Activated CD8-positive, alpha-beta memory T cell treated with anti-CD3 and anti-CD28 coated beads, Interleukin-2, amount 50 U/mL, for 4 hours (primary cell): ENCODE measurements at places on chromosomes 7 and 10.

- no peak for DNase-seq
These were observed 12.6 kb upstream of the UBE2D1 start for GRCh38 chr10:58322072-58322834.

- no peak for DNase-seq
These were observed 185.0 kb downstream of the BICC1 start for GRCh38 chr10:58697691-58698090.

DNA sequence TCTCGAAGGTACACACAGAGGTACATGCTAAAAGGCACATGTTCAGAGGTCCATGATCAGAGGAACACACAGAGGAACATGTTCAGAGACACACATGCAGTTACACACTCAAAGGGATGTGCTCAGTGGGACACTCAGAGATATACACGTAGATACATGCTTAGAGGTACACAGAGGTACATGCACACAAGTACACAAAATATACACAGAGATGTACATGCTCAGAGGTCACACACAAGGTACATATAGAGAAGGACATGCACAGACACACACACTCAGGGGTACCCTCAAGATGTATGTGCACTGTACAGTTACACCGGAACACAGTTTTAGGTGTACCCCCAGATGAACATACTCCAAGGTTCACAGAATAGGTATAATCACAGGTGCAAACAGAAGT is 18.8 kb downstream of the NPC1L1 start:
- no peak for DNase-seq

DNA sequence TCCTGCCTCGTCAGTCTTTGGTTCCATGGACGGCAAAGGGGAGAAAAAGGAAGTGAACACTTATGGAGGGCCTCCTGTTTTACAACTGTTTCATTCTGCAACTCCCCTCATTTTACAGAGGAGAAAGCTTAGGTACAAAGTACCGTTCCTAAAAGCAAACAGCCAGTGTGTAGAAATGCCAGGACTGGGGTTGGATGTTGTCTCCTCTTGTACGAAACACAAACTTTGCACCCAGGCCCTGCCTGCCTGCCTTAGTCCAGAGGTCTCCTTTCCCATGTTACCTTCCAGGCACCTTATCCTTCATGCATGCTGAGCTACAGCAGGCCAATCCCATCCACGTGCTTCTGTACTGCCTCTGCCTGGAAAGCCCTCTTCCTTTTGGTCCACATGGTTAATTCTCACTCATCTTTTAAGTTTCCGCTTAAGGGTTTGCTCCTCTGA is 86.0 kb downstream of the ICA1 start:
- no peak for DNase-seq

GRCh38 chr7:151877911-151878835 is 1.3 kb upstream of the PRKAG2 start:
- DNase-seq, result peak; percentile 26

- DNase-seq, result no peak
These were observed 28.5 kb downstream of the CNNM1 start for GRCh38 chr10:99357691-99358090.

DNA sequence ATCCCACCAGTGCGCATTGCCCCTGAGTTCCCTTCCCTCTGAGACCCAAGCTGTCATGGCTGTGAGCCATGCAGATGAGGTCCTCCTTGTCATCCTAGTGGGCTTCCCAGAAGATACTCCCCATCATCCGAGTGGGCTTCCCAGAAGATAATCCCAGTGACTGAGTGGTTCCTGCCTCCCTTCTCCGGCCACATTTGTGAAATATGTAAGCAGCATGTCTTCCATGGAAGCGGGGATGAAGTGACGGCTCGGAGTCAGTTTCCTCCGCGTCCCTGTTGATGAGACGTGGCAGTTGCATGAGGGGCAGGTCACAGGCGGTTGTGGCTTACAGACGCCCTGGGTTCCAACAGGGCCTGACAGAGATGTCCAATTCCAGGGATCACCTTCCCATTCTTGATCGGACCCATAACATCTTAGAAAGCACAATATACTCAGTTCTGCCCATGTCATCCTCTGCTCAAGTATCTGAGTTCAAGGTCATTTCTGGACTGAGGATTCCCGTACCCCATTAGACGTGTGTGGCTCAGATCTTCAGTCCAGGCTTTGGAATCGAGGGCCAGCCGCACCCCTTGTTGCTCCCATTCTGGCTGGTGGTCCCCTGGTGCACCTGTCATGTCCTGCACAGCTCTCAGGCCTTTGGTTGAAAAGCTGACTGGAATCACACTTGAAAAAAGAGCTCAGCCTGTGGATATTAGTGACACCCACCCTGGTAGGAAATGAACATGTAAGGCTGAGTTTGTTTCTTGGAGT is 166.9 kb downstream of the PTPRN2 start:
- DNase-seq, result no peak

GRCh38 chr10:76070916-76071315 is 639.5 kb downstream of the LRMDA start:
- DNase-seq, result no peak

DNA sequence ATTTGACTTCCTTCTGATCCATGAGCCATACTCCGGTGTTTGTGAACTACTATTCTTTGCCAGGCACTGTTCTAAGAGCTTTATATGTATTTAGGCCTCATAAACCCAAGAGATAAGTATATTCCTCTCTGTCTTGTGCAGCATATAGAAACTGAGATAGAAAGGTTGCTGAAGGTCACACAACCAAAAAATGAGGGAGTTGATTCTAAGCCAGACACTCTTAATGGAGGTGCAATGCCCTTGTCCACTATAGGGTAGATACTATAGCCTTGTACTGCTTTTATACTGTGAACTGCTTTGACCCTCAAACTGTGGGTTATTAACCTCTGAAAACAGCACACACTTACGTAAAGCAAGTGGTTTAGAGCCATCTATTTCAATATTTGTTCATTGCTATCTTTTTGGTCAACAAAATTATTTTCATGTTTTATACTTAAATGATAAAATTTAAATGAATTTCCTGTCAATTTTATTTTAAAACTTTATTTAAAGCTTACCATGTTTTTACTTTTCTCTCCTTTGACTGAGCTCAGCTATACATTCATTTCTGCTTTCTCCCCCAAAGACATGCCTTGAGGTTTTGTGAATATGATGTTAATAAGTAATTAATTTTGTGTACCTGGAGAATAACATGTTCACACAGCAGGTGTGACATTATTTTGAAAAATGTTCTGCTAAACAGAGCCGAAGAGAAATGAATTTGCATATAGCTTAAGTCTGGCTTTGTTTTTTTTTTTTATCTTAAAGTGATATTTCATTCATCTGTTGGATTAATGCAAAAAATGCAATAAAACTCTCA is 687.3 kb downstream of the DNAJB9 start:
- no peak for DNase-seq

DNA sequence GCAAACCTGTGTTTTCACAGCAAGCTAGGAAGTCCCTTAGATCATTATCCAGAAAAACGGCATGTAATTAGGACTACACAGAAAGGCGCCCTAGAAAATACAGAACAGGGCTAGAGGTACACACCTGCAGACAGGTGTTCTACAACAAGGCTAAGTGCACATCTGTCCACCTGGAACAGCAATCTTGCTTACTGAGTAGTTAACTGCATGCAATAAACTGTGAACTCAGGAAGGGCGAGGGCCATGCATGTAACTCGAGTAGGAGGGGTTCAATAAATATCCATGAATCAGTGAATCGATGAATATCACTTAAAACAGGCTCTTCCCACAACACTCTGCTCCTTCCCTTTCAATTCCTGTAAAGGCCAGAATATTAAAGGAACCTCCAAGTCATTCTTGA is 22.0 kb downstream of the FAM171A1 start:
- no peak for DNase-seq

GRCh38 chr7:155119801-155120382 is 49.8 kb downstream of the HTR5A start:
- DNase-seq, result no peak

GRCh38 chr7:150408393-150409299 is 29.5 kb downstream of the ZNF775 start:
- no peak for DNase-seq

DNA sequence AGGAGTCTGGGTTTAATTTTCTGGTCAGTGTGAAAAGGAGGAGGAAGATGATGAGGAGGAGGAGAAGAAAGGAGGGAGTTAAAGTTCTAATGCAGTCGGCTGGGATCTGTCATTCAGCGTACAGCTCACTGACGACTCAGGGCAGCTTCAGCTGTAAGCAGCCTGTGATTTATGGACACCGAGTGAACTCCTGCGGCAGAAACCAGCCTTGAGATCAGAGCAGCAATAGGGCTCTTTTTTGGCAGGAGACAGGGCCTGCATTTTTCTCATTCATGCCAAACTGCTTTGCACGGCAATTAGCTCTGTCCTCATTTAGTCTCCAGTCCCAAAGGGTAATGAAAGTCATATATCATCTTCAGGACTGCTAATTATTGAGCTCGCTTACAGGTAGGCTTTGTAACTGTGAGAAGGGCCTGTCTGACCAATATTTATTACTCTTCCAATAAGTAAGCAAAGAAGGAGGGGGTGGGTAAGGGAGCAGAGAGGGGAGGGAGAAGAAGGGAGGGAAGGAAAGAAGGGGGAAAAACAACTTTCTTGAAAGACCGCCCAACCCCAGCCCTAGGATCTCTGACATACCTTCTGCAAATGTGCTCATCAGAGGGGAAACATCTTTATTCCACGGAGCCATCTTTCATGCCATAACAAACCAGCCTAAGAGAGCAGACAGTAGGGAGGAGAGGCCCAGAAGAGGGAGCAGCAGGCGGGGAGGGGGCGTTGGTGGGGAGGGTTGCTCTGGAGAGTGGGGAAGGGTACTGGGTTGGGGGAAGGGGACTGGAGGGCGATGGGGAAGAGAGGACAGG is 48.1 kb upstream of the COMTD1 start:
- DNase-seq, result no peak

- no peak for DNase-seq
These were observed 75.9 kb downstream of the NRBF2 start for GRCh38 chr10:63208986-63209385.

DNA sequence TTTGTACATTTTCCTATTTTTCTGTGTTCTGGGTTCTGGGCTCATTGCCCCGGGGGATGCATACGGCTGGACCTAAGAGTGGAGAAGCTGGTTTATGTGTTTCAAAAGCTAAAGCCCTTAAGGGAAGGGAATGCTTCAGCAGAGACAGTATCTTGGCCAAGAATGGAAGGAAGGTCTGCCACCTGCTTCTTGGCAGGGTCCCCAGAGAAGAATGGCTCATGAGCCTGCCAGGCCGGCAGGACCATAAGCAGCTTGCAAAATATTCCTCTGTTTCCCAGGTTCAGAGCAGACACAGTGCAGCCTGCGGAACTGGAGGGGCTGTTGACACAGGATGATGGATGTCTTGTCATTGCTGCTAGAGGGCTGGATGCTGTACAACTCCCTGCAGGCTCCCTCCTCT is 7.8 kb upstream of the ABHD11 start:
- DNase-seq, result no peak

DNA sequence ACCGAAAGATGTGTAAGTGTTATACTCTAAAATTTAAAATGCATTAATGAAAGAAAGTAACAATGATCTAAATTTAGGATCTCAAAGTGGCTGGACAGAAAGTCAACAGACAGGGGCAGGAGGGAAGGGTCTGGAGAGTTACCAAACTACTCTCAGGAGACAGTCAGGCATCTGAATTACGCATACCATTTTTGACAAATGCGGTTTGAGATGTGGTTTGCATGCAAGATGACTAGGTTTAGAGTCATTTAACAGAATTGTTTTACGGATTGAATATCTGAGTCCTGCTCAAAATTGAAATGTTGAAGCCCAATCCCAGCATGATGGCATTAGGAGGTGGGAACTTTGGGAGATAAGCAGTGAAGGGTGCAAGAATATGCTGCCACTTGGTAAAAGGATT is 314.1 kb downstream of the WDR11 start:
- DNase-seq, result no peak

- no peak for DNase-seq
These were observed 178.1 kb upstream of the SEMA3E start for GRCh38 chr7:83827036-83827435.

DNA sequence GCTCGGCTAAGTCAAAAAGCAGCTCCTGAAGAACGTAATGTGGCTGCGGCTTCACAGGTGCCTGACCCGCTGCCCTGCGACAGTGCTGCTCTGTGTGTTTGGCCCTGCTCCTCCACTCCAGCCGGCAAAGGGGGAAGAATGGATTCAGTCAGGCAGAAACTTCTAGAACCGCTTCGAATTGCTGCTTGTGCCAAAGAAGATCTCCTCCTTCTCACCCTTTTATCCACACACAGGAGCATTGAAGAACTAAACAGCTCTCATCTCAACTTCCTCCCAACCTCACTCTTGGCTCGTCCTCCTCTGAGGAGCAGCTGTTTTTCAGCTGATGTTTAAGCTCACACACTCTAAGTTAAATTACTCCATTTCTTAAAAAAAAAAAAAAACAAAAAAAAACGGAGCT is 651.4 kb downstream of the INHBA start:
- DNase-seq, result no peak

GRCh38 chr7:131231381-131232220 is 96.1 kb upstream of the MKLN1 start:
- peak; percentile 48 for DNase-seq

GRCh38 chr10:33306126-33306525 is 28.3 kb downstream of the NRP1 start:
- no peak for DNase-seq

GRCh38 chr7:105811189-105811847 is 65.1 kb downstream of the ATXN7L1 start:
- no peak for DNase-seq

DNA sequence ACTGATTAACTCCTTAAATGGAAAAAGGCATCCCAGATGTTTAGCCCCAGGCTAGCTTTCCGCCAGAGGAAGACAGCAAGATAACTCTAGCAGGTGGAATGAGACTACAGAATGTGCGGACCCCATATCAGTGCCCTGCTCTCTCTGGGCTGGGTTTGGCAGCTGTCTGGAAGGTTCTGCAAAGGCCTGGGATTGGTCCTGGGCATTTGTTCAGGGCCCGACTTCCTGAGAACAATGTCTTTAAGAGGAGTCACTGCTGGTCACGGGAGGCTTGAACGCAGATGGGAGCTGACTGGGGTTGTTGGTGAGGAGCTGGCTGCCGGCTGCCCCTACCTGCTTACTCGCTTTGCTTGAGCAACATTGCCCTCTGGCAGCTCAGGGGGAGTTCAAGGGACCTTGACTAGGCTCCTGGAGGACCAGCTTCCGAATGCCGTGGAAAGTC is 130.6 kb upstream of the BTBD16 start:
- DNase-seq, result no peak
